ENCODE measurements at places on chromosomes 5 and 9.
A peak's percentile ranks its signal among the peaks of the same experiment; 100 is the strongest.

GRCh38 chr5:127571314-127572131 lies 54.1 kb downstream of the PRRC1 start:
- no peak for DNase-seq

DNA sequence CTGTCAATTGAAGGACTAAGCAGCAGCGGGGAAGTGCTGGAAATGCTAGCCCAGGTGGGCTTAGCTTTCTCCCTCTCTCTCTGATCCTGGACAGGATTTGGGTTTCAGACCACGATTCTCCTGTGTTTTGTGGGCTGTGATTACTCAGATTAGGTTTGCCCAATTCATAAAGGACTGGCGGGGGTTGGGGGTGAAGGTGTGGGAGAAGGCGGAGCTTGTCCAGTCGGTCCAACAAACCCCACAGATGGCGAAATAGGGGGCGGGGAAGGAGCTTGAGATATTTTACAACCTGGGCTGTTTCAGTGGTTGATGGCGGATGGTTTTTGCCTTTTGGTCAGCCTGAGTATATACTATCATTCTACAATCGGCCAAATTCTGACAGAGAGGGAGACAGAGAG lies 35.2 kb downstream of the PCDHAC2 start:
- DNase-seq: no peak

DNA sequence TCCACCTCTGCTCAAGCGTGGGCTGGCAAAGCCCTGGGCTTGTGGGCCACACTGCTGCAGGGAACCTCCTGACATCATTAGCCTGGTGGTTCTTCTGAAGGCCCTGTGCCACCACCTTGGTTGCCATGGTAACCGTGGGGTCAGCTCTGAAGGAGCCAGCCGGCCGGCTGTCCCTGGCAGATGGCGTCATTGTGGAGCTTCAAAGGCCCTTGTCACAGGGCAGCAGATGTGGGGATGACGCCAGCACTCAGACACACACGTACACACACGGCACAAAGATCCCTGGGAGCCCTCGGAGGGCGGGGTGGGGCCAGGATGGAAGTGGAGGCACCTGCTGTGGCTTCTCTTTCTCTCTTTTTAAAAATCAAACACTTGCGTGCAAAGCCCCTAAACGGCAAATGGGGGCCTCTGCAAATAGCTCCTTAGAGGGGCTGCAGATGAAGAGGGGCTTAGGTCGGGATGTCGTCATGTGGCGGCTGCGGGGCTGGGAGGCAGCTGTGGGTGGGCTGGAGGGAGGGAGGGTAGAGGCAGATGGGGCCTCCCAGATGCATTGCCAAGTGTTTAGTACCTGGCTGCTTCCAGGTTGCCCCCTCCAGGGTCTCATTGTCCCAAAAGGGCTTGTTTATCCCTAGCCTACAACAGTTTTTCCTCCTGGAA lies 19.5 kb upstream of the RPL26L1 start:
- DNase-seq: no peak

- no peak for DNase-seq
These were observed 1300.1 kb upstream of the DMAC1 start for GRCh38 chr9:9099646-9100045.

DNA sequence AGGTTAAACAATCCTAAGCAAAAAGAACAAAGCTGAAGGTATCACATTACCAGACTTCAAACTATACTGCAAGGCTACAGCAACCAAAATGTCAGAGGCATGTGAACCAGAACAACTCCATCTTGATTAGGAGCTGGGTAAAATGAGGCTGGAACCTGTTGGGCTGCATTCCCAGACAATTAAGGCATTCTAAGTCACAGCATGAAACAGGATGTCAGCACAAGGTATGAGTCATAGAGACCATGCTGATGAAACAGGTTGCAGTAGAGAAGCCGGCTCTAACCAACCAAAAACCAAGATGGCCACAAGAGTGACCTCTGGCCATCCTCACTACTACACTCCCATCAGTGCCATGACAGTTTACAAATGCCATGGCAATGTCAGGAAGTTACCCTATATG lies 252.0 kb downstream of the RASEF start:
- no peak for DNase-seq

GRCh38 chr5:109396965-109397364 lies 12.8 kb downstream of the PJA2 start:
- no peak for DNase-seq

- DNase-seq: no peak
These were observed 21.4 kb downstream of the TMEM245 start for GRCh38 chr9:109098171-109098959.

DNA sequence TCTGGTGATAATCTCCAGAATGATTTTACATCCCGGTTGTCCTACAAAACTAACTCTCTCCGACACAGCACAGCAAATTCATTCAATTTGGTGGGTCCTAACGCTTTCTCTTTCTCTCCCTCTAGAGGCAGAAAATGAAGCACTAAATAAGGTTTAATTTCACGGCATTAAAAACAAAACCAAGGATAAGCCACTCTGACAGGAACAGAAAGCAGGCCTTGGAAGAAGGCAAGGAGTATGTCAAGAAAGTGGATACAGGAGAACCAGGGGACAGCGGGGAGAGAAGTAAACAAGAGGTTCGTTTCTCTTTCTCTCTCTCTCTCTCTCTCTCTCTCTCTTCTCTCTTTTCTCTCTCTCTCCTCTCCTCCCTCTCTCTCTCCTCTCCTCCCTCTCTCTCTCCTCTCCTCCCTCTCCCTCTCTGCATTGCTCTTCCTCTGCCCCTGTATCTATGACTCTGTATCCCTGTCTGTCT lies 49.8 kb downstream of the EBF1 start:
- no peak for DNase-seq

- DNase-seq: no peak
These were observed 34.6 kb upstream of the WDR38 start for GRCh38 chr9:124818431-124819281.

GRCh38 chr9:87498046-87498810 lies 561 bp downstream of the DAPK1 start:
- DNase-seq: peak; percentile 23

DNA sequence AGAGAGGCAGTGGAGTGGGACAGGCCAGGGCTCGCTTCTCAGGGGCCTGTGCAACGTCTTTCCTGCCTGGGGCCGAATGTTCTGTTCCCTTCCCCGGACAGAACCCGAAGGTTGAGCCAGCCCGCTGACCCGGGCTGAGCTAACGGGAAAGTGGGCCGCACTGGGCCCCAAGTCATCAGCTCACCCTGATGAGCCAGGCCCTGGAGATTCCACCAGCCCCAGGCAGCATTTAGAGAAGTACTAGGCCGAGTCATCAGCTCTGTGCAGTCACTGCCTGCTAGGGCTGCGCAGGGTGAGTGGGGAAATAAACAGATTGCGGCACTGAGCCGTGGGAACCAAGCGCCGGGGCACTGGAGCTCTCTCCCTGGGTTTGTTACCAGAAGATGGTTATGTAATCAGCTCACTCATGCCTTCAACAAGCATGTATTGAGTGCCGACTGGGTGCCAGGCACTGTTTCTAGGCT lies 29.1 kb upstream of the DUSP1 start:
- peak; percentile 100 for DNase-seq

GRCh38 chr5:132260051-132260450 lies 2.6 kb downstream of the PDLIM4 start:
- DNase-seq: no peak

DNA sequence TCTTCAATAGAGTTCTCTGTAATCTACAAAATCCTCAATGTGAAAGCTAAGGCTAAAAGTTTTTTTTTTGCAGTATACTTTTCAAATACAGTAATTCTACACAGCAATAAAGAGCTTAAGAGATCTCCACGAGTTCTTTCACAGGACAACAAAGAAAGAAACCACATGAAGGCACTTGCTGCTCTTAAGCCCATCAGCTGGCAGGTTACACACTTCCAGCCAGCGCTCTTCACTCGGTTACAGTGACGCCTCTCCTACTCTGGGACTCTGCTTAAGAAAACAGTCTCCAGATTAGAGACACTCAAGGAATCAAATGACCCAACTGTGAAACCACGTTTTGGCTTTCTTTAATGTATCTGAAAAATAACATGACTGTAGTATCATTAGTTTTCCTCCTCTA lies 85.0 kb downstream of the ROR2 start:
- DNase-seq: no peak

DNA sequence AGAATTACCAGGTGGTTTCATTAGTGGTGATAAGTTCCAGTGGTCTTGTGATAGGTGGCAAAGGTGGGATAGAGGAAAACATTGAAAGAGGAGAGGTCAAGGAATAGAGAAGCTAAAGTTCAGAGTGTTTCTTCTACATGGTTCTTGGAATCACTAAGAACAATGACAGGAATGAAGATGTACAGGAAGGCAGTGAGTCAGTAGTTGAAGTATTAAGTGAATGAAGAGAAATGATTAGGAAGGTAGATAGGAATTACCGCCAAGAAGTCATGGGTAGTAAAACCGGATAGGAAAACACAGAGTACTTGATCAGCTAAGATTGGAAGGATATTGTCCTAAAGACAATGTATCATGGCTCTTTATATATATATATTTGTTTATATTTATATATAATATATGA lies 37.9 kb upstream of the RASA1 start:
- DNase-seq: no peak

GRCh38 chr5:74310386-74310785 lies 330.1 kb downstream of the ENC1 start:
- DNase-seq: no peak

DNA sequence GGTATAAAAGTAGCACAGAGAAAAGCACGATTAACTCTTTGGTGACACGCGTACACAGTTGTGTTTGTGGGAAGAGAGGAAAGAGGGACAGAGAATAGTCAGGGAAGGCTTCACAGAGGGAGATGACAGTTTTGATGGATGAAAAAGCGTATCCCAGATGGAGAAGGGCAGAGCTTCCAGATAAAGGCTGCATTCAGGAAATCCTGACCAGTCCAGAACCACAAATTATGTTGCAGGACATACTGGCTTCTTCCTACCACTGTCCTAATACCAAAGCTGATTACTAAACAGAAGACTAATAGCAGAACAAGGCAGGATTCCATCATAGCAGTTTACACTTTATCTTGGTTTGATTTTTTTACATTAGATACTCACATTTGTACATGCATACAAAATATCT lies 34.5 kb downstream of the SLC31A2 start:
- DNase-seq: no peak

- DNase-seq: no peak
These were observed 160.3 kb downstream of the ARSB start for GRCh38 chr5:78824831-78825281.

- no peak for DNase-seq
These were observed 38.0 kb downstream of the VAV2 start for GRCh38 chr9:133953976-133954709.

DNA sequence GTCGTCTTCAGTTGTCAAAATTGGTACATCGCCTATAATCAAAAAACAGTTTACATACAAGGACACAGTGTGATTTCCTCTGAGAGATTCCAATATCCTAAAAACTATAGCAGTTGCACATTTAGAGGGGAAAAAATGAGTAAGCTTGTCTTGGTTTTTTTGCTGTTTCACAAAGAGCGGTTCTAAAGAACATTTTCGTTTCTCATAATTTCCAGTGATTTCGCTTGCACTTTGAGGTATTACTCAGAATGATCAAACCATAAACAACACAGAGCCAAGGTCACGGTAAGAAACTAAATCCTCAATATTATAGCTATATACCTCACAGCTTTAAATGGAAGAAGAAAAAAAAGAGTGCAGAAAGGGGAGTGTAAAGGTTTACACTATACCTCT lies 861 bp downstream of the MTX3 start:
- no peak for DNase-seq

DNA sequence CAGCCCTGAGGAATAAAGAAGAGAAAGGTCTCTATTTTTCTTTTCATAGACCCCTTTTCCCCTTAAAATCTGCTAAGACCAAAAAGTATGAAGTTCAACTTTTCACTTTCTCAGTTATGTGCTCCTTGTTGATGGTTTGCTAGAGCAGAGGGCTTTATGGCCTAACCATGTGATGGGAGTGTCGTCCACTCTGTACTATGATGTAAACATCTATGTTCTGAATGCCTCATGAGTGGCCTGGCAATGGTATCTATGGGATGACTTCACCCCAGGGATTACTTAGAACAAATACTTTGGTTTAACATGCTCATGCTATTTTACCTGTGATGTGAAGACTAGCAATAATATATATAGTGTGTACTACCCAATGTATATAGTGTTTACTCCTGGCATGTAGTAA lies 43.7 kb upstream of the MIER3 start:
- DNase-seq: no peak

DNA sequence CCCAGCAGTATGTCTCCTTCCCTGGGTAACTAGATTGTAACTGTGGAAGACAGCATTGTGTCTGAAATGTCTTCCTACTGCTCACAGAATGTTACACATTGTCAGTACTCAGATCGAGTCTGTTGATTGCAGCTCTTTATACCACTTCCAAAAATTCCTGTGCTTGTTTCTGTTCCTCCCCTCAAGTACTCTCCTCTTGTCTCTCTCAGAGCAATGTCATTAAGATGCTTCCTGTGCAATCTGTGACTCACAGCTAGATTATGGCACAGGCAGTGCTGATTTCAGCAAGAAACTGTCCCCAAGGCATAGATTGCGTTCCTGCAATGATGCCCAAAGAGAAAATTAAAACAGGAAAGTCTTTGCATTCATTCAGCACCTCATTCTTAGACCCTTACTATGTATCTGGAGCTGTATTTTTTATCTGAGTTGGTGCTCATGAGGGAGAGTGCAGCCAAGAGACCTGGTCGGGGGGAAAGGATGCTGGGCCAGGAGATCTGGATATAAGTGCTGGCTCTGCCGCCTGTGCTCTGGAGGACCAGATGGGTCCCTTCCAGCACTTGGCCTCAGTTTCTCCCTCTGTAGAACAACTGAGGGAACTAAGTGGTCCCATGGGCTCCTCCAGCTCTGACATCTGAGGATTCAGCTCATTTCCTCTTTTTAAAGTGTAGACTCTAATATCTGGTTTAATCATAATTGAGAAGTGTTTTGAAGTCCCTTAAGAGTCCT lies 40.8 kb upstream of the GNPDA1 start:
- DNase-seq: peak; percentile 89

GRCh38 chr9:35727676-35728040 lies 4.3 kb downstream of the TLN1 start:
- DNase-seq: no peak

GRCh38 chr5:147327421-147327820 lies 92.6 kb downstream of the STK32A start:
- no peak for DNase-seq

- DNase-seq: no peak
These were observed 35.5 kb upstream of the SLC6A19 start for GRCh38 chr5:1165864-1166263.

- no peak for DNase-seq
These were observed 17.9 kb downstream of the ANXA6 start for GRCh38 chr5:151139646-151140045.

DNA sequence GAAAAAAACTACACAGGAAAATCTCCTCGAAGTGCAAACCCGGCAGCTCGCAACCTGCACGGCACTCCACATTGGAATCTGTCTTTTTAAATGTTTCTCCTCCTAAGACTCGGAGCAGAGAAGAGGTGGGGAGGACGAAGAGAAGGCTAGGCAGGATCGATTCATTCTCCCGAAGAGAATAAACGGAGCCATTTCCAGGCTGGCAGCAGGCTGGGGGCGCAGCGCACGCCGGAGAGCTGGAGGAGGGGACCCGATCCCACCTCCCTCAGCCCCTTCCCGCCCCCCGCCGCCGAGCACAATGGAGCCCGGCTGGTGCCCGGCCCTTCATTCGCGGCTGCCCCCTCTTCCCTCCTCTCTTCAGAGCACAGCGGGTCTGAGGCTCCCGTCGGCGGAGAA lies 628 bp downstream of the HOMER1 start:
- DNase-seq: peak; percentile 29
